ENCODE measurements at places on chromosomes 6 and 20.

DNA sequence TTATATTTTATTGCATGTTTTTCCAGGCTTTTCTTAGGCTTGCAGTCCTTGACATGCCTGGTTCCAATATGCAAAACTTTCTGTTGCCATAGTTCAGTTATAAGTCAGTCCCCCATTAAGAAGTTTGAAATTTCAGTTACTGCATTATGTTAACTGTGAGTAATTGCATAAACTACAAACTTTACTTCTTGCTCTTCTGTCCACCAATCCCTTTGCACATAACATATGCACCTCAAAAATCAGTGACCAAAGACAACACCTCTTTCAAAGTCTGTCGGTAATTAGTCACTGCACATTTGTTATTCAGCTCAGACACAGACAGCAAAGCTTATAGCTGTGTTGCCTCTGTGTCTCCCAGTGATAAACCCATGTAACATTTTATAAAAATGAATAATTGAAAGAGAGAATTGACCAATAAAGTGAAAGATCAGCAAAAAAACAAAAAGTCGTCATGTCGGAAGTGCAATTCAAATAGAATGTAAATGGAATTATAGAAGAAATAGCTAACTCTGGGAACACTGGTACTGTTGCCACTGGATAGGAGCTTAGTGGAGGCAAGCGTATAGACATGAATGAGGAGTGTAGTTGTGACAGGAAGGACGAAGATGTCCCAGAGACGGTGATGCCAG, 50.3 kb upstream of the BTBD3 start:
- no peak for DNase-seq

GRCh38 chr6:88238065-88238464, 71.9 kb upstream of the CNR1 start:
- DNase-seq = peak; percentile 15

GRCh38 chr6:113147544-113147943, 709.6 kb upstream of the MARCKS start:
- no peak for DNase-seq

GRCh38 chr6:14082771-14083170, 34.8 kb upstream of the CD83 start:
- DNase-seq = no peak

- no peak for DNase-seq
Measured at GRCh38 chr6:41696788-41697187, 38.6 kb downstream of the TFEB start.
